Activated naive CD4-positive, alpha-beta T cell treated with anti-CD3 and anti-CD28 coated beads for 36 hours (primary cell): ENCODE measurements at places on chromosomes 4 and X.

GRCh38 chr4:154478128-154478527, 13.5 kb downstream of the DCHS2 start:
- no peak for DNase-seq

DNA sequence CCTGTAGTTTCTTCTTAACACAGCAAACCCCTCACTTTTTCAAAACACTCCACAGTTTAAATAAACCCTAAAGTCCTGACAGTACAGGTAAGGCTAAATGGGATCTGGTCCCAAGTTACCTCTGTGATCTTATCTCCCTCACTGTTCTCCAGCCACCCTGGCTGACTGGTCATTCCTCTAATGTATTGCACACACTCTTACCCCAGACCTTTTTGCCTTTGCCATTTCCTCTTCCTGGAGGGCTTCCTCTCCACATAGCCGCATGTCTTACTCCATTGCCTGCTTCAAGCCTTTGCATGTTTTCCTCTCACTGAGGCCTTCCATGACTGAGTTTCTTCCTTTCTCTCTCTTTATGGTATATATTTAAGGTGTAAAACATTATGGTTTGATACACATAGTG, 19.5 kb upstream of the ANXA3 start:
- no peak for DNase-seq

GRCh38 chr4:91113130-91113706, 986.0 kb downstream of the CCSER1 start:
- no peak for DNase-seq

DNA sequence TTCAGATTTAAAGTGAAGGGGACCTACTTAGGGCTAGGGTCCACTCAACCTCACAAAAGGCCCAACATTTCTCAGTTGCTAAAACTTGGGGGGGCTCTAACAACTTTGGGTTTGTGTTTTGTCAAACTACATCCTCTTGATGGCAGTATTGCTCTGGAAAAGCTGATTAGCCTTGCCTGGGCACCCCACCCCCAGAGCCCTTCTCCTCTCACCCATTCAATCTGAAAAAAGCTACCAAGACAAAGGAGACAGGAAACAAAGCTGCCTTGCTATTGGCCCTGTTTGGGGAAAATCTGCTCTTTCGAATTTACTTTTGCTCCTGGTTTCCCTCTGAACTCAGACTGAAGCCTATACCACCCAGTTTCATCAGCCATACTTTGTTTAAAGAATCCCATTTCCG, 195.2 kb upstream of the STK26 start:
- DNase-seq = peak; percentile 78

DNA sequence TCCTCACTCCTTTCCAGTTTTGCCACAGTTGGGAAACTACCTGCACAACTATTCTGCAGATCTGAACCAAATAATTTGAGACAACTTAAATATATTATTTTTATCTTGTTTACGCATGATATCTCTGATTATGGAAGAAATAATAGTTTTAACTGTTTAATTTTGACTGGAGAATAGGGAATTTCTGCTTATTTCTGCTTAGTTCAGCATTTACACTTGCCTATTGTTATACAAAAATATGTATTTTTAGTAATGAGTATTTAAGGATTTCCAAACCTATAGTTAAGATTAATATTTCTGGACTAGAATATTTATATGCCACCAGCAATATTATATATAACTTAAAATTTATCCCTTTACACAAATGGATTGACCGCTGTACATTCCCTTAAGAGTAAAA, 125.5 kb downstream of the NWD2 start:
- no peak for DNase-seq

GRCh38 chrX:132470831-132471230, 18.0 kb downstream of the MBNL3 start:
- DNase-seq = no peak

GRCh38 chrX:11665168-11666111, at the start of gene ARHGAP6:
ARHGAP6 (minus strand) TSS chrX:11665920; CDS start chrX:11664828, 1,092 bp downstream.
- DNase-seq = no peak

DNA sequence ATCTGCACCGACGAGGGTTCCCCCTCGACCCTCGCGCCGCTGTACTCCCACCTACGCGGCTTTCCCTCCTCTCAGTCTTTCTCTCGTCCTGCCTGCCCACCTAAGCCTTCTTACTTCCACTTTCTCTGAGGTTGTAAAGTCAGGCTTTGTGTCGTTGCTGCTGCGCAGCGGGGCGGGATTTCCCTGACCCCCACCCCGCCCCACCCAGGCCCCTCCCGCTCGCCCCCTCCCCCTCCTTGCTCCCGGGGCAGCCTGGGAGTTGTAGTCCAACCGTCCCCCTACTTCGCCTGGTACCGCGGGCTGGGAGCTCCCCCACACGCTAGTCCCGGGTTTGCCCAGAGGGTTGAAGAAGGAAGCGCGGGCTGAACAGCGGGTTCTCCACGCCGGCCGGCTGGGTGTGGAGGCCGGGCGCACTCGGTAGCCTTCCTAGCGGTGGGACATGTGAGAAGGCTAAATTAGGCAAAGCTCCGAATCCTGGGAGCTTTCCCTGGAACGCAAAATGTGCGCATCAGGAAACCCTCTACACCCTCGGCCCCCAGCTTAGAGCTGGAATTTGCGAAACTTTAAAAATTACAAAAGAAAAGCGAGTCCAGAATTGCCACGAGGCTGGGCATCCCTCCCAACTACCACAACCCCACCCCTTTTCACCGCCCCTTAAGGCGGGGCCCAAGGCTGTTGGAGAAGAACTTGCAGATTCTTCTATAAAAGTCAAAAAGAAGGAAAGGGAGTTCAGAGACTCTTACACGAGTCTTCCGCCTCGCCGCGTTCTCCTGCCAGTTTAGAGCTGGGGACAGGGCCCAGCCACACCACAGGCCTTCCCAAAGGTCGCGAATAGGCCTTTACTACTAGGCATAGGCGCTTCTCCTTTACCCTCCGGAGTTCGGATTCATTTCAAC, at the start of gene ATP11C:
Gene ATP11C (minus strand): TSS at position 153 of the 896 bp plus-strand sequence. CDS start 1,011 bp downstream, outside the sequence.
- peak; percentile 87 for DNase-seq

DNA sequence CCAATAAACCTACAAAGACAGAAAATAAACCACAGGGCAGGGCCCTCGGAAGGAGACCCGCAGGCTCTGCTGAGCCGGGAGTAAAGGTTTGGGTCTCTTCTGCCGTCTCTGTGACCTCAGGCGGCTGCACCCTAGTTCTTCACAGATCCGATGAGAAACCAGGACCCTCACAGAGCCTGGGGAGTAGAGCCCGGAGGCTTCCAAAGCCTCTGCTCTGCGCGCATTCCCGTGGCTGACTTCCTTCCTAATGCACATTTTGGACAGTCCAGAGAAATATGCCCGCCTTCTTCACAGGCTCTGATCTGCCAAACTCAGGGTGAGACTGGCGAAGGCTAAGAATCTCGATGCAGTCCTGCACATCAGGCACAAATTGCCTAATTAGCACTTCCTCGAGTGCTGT, 245.5 kb downstream of the EVC2 start:
- no peak for DNase-seq

GRCh38 chrX:133516686-133517085, 101.4 kb upstream of the GPC4 start:
- DNase-seq = no peak

GRCh38 chr4:136713140-136713539, 819.2 kb downstream of the PCDH18 start:
- DNase-seq = no peak

GRCh38 chr4:140188975-140189374, 35.0 kb upstream of the MAML3 start:
- no peak for DNase-seq

DNA sequence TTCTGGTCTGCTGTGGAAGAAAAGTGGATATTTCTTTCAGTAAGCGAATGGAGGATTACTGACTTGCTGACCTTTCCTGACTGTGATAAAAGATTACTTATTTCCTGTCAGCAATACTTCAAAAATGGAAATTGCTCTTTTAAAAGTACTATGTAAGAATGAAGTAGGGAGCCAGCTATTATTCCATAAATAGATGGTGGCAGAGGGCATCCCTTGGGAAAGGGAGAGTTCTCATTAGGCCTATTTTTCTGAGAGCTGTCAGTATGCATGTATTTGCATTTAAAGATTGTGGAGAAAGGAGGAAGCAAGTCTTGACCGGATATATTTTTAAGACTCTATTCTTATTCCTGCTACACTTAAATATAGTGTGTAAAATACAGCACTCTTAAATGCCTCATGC, 37.2 kb downstream of the TMEM47 start:
- DNase-seq = no peak

- peak; percentile 19 for DNase-seq
These were observed 231.1 kb upstream of the CENPE start for GRCh38 chr4:103429283-103429682.

DNA sequence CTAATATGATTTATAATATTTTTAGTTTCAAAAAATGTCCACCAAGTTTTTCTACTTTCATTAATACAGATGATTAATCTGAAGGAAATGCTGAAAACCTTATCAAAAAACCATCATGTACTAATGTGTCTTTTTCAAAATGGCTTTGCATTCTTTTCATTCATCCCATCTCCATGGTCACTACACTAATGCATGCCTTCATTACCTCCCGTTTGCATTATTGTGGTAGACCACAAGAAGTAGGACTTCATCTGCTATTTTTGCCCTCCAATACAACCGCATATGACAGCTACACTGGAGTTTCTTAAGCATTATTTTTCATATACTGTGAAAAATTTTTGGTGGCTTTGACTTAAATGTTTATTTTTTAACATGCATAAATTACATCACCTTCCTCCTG, 37.9 kb upstream of the FSTL5 start:
- DNase-seq = no peak

DNA sequence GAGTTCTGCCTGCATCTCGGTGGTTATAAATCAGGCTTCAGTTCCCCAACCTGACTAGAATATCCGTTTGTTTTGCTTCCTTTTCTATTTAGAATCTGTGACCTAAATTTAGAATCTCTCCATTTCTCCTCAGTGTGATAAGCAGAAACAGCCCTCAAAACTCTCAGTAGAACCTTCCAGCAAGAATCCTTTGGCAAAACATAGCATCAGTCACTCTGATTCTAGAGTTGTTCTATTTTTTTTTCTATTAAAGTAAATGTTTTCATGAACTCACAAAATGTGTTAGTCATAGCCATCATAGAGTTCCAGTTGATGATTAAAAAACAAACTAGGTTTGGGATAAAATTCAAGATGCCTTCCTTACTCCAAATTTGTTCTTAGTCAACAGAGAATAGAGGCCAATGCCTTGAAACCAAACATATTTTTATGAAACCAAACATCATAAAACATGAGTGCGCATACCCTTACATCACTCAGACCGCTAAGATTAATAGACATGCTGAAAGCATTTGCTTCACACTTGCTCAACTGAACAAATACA, 13.2 kb upstream of the C1QTNF7 start:
- DNase-seq = no peak

GRCh38 chr4:15809058-15809457, 30.9 kb downstream of the CD38 start:
- DNase-seq = no peak

DNA sequence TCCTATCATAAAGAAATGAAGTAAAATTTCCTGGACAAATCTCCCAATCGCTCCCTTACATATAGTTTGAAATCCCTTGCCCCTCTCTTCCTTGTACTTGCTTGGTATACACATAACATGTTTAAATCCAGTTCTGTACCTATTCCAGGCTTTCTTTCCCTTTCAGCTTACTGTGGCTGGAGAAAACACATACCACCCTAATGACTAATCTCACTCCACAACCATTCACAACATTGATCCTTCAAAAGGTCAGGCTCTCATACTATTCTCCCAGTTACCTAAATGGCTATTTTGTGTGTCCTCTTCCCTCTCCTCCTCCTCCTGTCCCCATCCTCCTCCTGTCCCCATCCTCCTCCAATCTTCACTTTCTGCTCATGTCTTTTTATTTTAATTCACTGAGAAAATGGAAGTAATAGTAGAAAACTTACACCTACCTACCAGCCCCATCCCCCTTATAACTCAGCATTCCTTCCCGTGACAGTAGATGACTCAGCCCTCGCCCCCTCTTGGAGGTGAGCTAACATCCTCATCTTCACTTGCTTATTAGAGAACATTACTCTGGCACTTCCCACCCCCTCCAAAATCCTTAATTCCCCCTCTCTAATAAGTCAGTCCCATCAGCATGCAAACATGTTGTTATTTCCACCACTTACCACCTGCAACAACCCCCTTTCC, 77.5 kb downstream of the IL15 start:
- DNase-seq = no peak

- no peak for DNase-seq
These were observed 8.8 kb upstream of the CHRDL1 start for GRCh38 chrX:110804446-110804845.

- DNase-seq = peak; percentile 63
These were observed 18.2 kb upstream of the ABLIM2 start for GRCh38 chr4:8176547-8177399.

- no peak for DNase-seq
These were observed 63.4 kb downstream of the NBDY start for GRCh38 chrX:56792270-56793111.

GRCh38 chrX:140715787-140716186, 6.2 kb downstream of the LINC00632 start:
- no peak for DNase-seq

DNA sequence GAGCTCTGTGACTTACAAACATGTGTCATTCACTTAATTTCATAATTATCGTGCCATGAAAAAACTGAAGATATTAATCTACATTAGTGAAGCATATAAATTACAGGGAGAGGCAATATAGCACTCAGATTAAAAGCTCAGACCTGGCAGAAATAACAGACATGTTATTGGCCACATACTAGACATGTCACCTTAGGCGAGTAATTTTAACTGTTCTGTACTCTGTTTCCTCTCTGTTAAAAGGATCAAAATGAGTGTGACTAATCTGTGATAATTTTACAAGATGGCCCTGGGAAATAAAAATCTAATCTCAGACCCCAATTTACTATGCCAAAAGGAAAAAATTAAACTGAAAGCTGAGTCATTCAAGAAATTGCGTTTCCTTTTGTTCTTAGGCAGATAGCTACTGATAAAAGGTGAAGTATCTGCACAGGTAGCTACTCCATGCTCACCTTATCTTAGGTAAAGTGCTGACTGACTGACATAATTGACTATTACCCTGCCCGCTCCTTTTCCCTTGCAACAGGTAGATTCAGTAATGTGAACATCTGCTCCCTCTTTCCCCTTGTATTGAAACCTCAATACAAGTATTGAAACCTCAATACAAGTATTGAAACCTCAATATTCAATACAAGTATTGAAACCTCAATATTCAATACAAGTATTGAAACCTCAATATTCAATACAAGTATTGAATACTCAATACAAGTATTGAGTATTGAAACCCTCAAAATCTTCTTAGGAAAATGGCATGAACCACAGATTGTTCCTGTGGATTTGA, 33.2 kb downstream of the RELL1 start:
- DNase-seq = no peak

DNA sequence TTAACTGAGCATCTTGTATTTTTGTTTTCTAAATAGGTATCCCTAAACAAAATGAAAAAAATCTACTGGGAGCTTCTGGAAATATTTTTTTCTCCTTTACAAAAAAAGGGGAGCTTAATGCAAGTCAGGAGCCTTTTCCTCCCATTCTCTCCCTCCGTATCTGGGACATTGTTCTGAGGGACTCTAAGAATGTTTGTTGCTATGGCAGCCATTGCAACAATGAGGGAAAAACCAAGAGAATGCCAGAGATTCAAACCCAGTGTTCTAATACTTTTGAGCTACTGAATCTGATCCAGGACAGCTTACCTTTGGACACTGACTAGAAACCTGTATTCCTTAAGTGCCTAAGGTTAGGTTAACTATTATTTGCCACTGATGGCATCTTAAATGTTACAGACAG, 485.7 kb upstream of the HS3ST1 start:
- DNase-seq = no peak
